RWPE2 (cell line): ENCODE measurements at places on chromosomes 6 and 20.
A peak's percentile ranks its signal among the peaks of the same experiment; 100 is the strongest.

GRCh38 chr6:160891690-160892089 is 99.9 kb upstream of the MAP3K4 start:
- DNase-seq, result no peak

DNA sequence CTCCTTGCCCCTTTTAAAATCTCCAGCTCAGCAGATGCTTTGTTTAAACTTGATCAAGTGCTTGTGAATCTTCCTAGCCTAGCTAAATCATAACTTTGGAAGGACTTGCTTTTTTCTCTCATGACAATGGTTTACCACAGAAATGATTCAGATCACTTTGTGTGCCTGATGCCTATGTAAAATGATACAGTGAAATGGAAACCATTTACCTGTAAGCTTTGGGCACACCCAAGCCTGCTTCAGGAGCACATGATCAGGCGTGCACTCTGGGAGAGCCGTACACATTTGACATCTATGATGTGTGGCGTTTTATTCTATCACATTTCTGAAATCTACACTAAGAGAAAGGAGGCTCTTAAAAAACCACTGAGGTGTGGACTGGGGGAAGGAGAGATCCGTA is 41.1 kb downstream of the PTPN1 start:
- no peak for DNase-seq

DNA sequence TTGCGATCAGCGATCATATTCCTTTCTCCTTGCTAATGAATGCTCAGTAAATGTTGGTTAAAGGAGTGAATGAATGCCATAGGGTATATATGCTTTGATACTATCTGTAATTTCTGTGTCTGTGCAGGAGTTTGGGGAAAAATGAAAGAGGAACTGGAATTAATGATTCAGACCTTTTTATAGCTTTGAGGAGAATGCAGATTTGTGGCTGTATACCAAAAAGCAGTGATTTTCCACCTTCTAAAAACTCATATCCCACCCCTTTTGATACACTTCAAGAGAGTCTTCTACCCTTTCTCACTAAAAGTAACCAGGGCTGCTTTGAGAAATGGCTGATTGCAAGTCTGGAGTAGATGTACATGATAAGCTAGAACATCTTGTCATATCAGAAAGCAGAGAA is 26.6 kb upstream of the SUMO4 start:
- DNase-seq, result no peak

DNA sequence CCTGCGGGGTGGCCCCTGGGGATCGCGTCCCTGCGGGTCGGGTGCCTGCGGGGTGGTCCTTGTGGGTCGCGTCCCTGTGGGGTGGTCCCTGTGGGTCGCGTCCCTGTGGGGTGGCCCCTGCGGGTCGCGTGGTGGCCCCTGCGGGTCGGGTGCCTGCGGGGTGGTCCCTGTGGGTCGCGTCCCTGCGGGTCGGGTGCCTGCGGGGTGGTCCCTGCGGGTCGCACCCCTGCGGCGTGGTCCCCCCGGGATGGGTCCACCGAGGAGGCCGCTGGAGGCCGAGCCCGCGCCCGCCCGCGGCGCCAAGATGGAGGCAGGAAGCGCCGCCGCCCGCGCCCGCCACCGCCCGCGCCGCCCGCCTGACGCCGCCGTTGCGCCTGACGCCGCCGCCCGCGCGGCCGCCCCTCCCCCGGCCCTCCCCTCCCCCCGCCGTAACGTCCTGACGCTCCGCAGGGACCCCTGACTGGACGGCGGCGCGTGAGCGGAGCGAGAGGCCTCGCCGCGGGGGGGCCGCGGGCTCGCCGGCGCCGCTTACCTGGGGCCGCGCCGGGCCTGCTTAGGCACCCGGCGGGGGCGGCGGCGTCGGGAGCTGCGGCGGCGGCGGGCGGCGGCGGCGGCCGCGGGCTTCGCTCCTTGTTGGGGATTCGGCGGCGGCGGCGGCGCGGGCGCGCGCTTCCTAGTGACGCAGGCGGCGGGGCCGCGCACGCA is at the start of gene GMEB2:
GMEB2 (minus strand) TSS at position 678 of the 705 bp plus-strand sequence. CDS start 7,704 bp downstream, outside the sequence.
- peak; percentile 90 for DNase-seq

- no peak for DNase-seq
Observed at GRCh38 chr20:4671015-4671414, 50.7 kb upstream of the PRND start.

DNA sequence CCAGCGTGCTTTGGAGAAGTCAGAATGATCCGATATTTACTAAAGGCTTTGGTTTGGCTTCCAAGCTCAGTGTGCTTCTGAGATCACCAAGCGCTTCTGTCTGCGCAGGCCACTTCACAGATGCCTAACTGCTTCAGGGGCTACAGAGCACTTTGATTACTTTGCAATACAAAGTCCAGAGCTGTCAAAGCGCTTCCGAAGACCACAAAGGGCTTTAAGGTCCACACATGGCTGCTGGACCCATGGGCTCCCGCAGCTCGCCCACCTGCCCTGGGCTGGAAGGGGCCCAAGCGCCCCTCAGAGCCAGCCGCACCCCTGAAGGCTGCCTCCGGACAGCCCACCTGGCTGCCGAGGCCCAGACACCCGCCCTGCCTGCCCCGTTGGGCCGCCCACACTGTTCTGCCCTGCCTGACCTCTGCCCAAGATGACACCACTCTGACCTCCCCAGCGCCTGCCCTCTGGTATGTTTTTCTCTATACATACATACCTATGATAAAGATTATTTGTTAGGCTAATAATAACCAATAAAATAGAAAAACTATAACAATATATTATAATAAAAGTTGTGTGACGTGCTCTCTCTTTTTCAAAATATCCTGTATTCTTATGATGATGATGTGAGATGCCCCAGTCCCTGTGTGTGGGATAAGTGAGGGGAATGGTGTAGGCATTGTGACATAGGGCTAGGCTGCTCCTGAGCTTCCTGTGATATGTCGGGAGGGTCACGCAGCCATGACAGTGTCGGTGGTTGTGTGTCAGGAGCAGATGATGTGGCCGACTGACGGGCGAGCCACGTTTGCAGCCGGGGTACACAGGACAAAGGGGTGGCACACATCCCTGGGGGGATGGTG is 22.6 kb downstream of the DYNLT1 start:
- peak; percentile 19 for DNase-seq

DNA sequence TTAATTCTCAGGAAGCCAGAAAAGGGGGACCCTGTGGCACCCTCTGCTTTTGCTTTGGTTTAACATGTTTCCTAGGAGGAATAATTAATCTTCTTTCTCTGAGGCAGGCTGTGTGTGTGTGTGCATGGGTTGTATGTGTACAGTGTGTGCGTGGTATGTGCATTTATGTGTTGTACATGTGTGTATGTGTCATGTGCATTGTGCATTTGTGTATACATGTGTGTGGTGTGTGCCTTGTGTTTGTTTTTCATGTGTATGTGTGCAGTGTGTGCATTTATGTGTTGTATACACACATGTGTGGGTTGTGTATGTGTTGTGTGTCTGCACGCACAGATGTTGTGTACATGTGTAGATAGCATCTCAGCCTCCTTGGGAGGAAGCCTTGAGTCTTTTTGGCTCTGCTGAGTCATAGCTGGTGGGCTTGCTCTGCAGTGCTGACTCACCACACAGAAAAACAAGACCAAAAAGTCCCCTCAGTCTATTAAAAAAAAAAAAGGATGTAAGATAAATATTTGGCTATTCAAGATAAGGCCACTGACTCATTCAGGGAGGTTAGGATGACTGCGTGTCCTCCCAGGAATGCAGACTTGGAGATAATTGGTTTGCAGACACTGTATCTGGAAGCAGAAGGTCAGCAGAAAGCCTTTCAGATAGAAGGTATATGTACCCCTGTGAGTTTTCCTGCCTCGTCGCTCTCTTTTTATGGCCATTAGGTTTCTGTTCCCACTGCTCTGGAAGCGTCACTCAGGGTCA is 58.6 kb downstream of the SYNJ2 start:
- DNase-seq, result no peak

- DNase-seq, result no peak
Observed at GRCh38 chr6:41072836-41073202, at the start of gene NFYA. NFYA (plus strand) TSS chr6:41072974; CDS start chr6:41079090, 6,116 bp downstream.

- DNase-seq, result peak; percentile 81
Observed at GRCh38 chr20:63819224-63819921, 11.7 kb downstream of the ZBTB46 start.

GRCh38 chr20:51647674-51648570 is 105.4 kb upstream of the NFATC2 start:
- DNase-seq, result no peak

DNA sequence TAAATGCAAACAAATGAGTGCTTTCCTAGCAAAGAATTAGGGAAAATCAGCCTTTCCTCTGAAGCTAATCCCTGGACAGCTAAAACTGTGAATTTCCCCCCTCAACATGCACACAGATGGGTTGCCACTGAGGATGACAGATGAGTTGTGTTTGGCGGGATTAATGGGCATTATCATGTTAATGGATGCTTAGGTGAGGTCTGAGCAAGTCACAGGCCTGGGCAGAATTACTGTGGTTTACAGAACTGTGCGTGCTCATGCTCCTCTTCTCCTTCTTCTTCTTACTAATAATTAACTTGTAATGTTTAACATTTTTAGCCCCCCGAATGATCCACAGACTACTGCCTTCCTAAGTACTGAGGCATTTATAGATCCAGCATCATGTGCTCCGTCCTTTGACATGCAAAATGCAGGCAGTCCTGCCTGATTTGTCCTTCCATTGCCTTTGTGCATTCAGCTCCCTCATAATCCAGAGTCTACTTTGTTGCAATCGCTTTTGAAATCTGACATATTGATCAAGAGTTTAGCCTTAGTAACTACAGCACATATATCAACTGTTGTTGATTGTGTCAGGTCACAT is 753.4 kb upstream of the MMS22L start:
- no peak for DNase-seq

DNA sequence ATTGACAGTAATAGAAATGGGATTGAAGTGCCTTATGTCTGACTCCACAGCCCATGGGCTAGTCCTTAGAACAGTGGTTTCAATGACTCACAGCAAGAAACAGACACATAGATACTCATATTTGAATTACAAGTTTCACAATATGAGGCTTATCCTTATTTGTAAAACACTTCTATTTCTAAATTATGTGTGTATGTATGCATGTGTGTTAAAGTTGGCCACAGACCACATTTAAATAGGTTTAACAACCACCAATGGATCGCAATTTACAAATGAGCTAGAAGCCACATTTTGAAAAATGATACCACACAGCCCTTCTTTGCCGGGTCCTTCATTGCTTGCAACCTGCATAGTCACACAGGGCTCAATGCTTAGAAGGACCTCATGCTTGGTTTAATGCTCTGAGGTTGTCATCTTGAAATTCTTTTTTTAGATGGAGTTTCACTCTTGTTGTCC is 157.8 kb upstream of the PREP start:
- no peak for DNase-seq

- no peak for DNase-seq
Observed at GRCh38 chr20:2349801-2350200, 30.9 kb upstream of the TGM6 start.

DNA sequence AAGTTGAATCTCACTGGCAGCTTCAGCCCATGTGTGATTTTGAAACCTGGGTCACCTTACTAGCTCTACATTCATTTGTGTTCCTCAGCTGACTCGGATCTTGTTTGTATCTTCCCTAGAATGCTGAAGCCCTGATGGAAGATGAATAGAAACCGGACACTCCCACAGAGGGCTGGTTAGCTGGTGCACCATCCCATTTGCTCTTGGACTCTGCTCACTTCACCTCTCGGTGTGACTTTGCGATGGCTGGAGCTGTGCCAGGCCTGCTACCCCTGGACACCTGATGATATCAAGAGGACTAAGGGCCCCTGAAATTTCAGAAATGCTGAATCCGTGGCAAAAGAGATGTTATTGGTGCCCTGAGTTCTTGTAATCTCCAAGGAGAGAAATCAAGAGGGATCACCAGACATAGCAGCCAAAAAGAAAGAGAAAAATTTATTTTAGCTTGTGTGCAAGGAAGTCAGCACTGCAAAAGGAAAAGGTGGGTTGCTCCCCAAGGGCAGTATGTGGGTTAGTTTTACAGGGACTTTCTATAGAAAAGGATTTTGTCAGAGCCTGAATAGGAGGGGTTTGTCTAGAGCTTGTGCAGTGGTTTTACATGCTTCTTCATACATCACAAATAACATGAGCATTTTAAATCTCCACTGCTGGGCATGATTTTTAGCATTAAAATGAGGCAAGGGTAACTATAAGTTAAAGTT is 426.3 kb upstream of the NOX3 start:
- DNase-seq, result no peak

- no peak for DNase-seq
Observed at GRCh38 chr6:46014046-46014445, 1.6 kb downstream of the CLIC5 start.

GRCh38 chr6:121055572-121056163 is 278.6 kb downstream of the TBC1D32 start:
- DNase-seq, result no peak

DNA sequence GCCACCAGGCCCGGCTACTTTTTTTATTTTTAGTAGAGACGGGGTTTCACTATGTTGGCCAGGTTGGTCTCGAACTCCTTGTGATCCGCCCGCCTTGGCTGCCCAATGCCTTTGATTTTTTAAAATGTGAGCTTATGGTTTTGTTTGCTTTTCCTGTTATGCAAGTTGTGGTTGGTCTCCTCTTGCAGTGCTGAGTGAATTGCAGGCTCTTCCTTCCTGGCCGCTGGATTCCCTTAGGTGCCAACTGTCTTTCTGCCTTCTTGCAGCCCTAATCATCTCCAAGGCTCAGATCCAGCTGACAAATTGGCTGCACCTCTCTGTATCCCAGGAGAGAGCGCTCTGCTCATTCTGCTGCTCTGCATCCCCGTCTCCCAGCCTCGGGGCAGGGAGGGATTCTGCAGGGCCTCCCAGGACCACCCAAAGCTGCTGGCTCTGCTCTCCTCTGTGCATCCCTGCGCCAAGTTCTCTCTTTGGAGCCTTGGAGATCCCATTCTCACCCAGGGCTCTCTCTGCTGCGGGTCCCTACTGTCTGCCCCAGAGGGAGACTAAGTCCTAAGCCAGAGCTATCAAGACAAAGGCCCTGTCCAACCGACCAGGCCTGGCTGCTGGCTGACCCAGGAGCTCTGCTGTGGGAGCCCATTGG is 14.1 kb upstream of the EMILIN3 start:
- no peak for DNase-seq

- no peak for DNase-seq
Observed at GRCh38 chr6:7647504-7647903, 57.5 kb downstream of the SNRNP48 start.

DNA sequence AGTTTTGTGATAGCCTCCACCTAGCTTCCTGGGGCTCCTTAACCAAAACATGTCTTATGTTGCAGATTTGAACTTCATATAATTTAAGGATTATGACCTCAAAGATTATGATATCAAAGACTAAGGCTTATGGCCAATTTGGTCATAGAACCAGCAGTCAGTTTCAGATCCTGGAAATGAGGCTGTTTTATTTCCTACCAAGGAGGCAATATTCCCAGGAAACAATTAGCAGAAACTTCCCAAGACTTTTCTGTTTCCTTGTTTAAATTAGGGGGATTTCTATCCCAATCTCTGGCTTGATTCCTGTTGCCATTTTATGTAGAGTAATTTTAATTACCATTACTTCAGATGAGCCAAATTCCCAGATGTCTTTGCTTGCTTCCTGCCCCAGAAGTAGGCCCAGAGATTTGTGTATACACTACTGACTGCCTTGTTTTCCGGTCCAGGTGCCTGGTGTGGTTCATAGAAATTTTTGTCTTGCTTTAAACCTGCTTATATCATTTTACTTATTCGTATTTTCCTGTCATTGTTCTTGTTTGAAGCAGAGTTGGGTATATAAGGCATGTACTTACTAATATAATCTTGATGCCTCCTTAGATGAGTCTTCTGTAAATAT is 119.2 kb upstream of the TMEM170B start:
- DNase-seq, result no peak

- no peak for DNase-seq
Observed at GRCh38 chr20:11675920-11676629, 241.6 kb upstream of the BTBD3 start.
